ENCODE measurements at places on chromosomes 7 and 10. TPM values are rescaled to one million over a fixed set of nuclear protein-coding genes. Genes with fewer than 3 reads are reported as not detected.

Gene KAZALD1
- 0.51 TPM for total RNA-seq

Gene CHAT
- not detected for total RNA-seq

Gene NFE2L3
- 1.6 TPM for total RNA-seq

Gene BTBD16
- not detected for total RNA-seq

Gene AASS
- 10.8 TPM for total RNA-seq

Gene TUBAL3
- not detected for total RNA-seq

Gene TMEM176B
- 0.25 TPM for total RNA-seq

Gene CRHR2
- not detected for total RNA-seq

Gene PRSS1
- not detected for total RNA-seq

Gene CUBN
- total RNA-seq = 4.2 TPM

Gene AKR1C2
- not detected for total RNA-seq

Gene TRAPPC14
- 75.8 TPM for total RNA-seq

Gene SERPINE1
- not detected for total RNA-seq

Gene RHOBTB1
- 1.1 TPM for total RNA-seq

Gene AGBL3
- 11.1 TPM for total RNA-seq

Gene GDF2
- not detected for total RNA-seq

Gene ITGB8
- 0.30 TPM for total RNA-seq

Measured in B cell (primary cell).